ENCODE measurements at places on chromosomes 5 and 9. TPM values are rescaled to one million over a fixed set of nuclear protein-coding genes. Genes with fewer than 3 reads are reported as not detected.

DNA sequence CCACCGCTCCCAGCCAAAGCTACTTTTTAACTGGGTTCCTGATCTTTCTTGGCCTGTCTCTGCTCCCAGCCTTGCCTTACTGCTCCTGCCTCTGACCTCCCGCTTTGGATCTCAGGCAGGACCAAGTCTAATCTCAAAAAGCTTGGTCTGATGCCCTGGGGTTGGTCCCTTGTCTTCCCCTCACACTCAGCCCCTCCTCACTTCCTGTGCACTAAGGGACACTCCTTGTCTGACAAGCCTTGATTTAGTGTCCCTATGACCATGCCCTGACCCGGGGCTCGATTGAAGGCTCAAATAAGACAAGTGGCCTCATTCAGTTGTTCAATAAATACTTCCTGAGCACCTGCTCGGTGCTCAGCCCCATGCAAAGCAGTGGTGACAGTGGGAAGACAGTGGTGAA lies 3.7 kb upstream of the GTF3C5 start:
- no peak for DNase-seq

DNA sequence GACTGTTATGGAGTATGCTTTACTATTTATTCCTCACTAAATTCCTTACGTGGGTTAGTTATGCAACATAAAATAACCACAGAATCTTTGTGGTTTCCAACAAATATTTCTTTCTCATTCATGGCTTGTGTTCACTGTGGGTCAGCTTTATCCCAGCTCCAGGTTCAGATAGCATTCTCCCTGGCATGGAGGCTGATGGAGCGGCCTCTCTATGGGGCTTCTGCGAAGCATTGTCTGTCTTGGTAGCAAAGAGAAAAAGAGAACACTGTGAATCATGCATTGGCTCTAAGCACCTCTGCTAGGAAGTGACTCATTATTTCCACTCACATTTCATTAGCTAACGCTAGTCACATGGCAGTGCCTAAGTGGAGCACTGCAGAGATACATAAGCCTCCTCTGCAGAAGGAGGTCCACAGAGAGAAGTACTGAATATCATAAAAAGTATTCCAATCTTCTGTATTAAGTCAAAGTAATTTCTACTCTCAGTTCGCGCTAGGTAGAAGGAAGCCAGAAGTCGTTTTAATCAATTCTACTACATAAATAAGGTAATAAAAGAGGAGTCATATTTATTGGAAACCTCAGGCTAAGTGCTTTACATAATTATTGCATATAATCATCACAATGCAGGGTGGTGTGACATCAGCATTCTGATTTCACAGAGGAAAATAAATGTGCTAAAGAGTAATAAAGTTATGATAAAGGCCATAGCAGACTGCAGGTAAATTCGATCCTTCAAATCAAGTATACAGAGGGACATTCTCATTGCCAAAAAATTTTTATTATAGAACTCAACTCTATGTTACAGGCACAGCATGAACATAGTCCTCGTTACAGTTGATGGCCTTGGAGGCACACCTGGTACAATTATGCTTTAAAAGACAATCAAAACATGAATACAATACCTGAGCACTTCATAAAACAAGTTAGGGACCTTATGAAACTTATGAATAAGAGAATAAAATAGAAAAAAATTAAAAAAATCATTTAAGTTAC lies 531.1 kb downstream of the CETN3 start:
- DNase-seq: peak; percentile 60

- no peak for DNase-seq
Observed at GRCh38 chr9:14830057-14830456, 80.2 kb downstream of the FREM1 start.

The TMOD1 gene
- polyA plus RNA-seq: 3.5 TPM

DNA sequence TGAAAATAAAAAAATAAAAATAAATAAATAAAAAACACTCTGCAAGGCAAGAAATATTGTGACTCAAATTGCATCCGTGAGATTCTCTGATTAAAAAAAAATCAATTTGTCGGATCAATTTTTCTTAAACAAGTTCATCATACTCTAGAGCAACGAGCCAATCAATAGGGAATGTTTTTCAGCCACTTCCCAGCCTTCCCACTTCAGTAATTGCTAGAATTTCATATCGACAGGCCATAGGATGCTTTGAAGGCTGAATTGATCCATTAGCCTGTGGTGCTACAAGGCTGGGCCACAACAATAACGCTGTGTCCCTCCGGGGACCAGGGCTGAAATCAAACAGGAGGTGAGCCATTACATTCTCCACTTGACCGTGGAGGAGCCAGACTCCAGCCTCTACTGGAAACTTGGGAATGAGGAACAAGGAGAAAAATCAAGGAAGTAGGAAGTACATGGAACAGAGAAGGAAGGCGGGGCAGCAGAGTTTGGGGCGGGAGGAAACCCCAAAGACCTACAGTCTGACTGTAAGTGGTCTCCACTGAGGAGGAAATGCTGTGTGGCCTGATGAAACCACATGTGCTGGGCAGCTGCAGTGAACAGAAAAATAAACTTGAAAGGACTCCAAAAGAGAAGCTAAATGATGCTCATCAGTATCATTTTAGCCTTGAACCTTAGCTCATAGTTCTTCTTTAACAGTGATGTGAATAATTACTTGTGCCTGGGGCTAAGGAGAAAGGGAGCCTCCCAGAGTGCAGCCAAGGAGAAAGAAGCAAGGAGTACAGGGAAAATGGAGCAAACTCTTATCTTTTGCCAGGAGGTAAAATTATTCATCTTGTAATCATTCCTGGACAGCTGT lies 308.6 kb downstream of the TLE1 start:
- no peak for DNase-seq

DNA sequence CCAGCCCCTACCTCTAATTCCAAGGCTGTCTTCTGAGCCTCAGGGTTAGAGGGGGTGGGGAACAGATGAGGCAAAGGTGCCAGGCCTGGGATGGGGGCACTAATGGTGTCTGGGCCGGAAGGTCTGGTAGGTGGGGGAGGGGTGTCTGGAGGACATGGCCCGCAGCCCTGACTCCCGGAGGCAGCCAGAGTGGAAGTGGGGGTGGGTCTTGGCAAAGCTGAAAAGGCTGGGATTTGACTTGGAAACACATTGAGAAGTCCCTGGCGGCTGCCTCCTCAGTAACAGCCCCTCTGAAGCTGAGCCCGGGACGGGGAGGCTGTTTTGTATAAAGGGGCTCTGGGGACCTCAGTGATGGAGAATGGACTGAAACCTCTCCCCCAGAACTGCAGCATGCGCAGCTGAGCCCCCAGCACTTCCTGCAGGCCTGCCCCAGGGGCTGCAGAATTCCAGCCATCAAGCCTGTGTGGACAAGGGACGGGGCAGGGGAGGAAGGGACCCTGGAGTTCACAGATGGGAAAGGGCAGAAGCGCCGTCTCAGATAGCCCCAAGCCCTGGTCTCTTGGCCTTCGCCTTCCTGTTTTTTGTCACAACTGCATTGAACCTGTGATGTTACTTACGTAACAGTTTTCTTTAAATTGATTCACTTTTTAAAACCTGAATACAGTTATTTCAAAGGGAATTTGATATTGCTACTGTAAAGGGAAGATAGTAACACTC lies 49.3 kb upstream of the SYNPO start:
- DNase-seq: peak; percentile 65

The CATSPER3 gene
- 0.59 TPM for polyA plus RNA-seq

- peak; percentile 51 for DNase-seq
Observed at GRCh38 chr5:141182248-141182647, at the start of gene PCDHB16. PCDHB16 (plus strand) TSS chr5:141182387; CDS start chr5:141182560, 173 bp downstream.

- no peak for DNase-seq
Observed at GRCh38 chr5:166365164-166365563, 1926.3 kb upstream of the WWC1 start.

DNA sequence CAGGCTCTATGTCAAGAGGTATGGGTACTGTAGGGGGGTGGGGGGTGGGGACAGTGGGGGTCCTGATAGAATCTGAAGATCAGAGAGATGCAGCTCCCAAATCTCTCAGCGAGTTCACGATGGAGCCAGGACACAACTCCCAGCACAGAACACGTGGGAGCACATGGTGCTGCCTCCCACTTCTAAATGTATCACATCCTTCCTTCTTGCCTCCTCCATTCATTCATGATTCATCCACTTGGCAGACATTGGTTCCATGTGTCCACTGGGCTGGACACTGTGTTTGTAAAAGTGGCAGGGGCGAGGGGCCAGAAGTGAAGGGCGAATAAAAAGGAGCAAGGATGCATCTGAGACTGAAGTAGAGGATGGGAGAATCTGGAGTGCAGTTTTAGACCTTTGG lies 33.9 kb downstream of the SH3TC2 start:
- no peak for DNase-seq

The SH3PXD2B gene
- 33.5 TPM for polyA plus RNA-seq

The PLPP1 gene
- 80.1 TPM for polyA plus RNA-seq

DNA sequence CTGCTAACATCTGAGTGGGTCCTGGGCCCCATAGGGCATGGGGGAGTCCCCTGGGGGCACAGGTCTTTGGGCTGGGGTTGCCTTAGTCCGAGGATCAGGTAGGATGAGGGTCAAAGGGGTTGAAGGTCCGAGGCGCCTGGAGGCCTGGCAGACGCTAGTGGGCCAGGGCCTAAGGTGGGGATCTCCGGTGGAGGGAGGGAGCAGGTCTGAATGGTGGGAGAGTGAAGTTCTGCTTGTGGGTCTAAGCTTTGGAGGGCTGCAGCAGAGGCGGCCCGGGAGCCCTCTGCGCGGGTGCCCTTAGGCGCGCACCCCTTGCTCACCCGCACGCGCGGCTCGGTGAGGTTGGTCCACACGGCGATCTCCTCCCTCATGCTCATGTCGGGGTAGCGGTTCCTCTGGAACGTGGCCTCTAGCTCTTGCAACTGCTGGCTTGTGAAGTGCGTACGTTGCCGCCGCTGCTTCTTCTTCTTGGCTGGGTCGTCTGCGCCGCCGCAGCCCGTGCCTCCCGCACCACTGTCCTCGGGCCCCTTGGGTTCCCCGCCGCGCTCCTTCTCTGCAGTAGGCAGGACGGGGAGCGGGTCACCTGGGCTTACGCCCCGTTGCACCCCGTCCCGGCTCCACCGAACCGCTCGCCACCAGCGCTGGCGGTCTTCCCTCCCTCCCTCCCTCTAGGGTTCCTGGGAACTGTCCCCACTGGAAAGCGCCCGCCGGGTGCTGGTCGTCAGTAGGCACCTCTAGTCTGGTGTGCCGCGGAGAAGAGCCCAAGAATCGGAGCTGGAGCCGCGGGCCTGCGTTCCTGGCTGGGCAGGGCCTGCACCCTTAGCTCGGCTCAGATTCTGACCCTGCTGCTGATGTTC lies 2.8 kb downstream of the PITX1 start:
- DNase-seq: no peak

- DNase-seq: peak; percentile 73
Observed at GRCh38 chr9:69412741-69413150, 87.7 kb downstream of the ENTREP1 start.

The FPGS gene
- polyA plus RNA-seq: 48.5 TPM

GRCh38 chr5:40481241-40481640 lies 198.5 kb upstream of the PTGER4 start:
- peak; percentile 10 for DNase-seq

DNA sequence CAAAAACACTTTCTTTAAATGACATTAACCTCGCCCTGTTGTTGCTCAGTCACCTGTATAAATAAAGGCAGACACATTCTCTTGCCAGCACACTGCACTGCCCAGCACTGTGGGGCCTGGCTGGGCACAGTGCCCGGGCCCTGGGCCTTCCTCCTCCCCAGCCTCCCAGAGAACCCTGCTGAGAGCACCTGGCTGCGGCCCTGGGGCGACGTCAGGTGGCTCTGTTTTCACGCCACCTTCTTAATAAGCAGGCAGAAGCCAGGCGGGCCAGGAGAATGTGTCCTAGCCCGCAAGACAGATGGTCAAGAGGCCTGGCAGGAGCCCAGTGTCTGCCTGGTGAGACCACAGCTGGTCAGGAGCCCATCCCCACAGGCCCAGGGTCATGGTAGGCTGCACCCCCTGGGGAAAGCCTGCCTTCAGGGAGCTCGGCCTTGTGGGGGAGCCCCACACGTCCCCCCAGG lies 8.2 kb upstream of the AGPAT2 start:
- no peak for DNase-seq

DNA sequence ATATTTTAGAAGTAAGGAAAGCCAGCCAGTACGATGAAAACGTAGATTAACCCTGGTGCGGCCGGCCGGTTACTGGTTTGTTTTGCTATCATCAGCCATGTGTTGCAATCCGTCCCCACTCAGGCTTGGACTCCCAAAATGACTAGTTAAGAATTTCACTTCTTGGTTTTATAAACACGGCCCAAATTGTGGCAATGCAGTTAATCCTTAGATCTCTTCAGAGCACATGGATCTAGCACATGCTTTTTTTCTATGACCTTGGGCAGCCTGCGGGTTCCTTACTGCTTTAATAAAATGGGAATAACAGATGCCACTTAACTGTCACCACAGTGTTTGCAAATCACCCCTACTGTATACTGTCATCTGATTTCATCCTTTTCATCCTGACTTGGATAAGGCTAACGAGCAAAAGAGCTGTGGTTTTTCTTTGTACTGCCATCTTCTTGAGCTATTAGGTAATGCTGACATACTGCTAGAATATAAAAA lies 1.5 kb downstream of the NDFIP1 start:
- DNase-seq: no peak

- DNase-seq: no peak
Observed at GRCh38 chr5:54997081-54997480, 11.7 kb upstream of the ESM1 start.

The SLC4A9 gene
- 0.53 TPM for polyA plus RNA-seq

DNA sequence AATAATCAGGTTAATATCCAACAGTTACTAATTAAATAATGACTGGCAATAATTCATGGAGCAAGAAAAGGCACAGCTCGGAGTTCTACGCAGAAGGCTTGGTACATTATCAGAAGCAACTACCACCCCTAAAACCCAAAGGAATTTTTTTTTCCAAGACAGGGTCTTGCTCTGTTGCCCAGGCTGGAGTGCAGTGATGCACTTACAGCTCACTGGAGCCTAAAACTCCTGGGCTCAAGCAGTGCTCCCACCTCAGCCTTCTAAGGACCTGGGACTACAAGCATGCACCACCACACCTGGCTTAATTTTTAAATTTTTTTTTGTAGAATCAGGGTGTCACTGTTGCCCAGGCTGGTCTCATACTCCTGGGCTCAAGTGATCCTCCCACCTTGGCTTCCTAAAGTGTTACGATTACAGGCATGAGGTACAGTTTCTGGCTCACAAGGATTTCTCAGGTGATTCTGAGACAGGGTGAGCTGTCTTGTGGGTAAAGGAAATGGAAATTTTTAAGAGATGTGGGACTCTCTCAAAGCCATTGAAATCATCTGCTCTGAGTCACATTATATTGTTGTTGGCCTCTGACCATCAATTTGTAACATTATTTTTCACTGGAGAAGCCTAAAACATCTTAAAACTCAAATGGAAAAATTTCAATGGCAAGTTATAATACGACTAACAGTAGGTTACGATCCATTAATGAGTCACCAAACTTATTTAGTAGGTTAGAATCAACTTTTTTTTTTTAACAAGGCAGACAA lies 19.7 kb upstream of the HSDL2 start:
- no peak for DNase-seq

DNA sequence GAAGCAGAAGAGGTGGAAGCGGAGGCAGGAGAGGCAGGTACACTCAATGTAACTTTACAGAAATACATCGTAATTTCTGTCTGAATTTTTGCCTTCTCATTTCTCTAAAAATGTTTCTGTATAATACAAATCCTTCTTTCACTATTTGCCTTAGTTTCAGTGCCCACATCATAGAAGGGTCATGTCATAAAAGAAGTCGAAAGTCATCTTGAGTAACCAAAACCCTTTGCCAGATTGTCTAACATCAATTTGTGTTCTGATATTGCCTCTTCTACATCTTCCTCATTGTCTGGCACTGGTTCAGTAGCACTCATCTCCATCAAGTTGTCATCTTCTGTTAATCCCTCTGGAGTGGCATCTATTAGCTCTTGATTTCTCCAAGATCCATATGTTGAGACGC lies 6.2 kb upstream of the CYFIP2 start:
- DNase-seq: no peak

- no peak for DNase-seq
Observed at GRCh38 chr5:123545506-123545905, 33.5 kb downstream of the CSNK1G3 start.

All from hepatocyte (in vitro differentiated cells).